Suprapubic skin (tissue), 4 donors: ENCODE measurements at places on chromosomes 1 and 21.

GRCh38 chr1:26158271-26158907 is 490 bp upstream of the FAM110D start:
- DNase-seq = no peak

DNA sequence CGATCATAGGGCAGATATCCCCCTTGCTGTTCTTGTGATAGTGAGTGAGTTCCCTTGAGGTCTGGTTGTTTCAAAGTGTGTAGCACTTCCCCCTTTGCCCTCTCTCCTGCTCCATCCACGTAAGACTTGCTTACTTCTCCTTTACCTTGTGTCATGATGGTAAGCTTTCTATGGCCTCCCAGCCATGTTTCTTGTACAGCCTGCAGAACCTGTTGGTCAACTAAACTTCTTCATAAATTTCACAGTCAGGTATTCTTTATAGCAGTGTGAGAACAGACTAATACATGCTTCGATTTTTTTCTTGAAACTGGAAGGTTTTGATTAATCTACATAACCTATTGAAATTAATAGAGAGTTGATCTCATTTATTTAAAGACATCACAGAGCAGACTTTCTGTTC is 302.5 kb upstream of the PBX1 start:
- no peak for DNase-seq

DNA sequence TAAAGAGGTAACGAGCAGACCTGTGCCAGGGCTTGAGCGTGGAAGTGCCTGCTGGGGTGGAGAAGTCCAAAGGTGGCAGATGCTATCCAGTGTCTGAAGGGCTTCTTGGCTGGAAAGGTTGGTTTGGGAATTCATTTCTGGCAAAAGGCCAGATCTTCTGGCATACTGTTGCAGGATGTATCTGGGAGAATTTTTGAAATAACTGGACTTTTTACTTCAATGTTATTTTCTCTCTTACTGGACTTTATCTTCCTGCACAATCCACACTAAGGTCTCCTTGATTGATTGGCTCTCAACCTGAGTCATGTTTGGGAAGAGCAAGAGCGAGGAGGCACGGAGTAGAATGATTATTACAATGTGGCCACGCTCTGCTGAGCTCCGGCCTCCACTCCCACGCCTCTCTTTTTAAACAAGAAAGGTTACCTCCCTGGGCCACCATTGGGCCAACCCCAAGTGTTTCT is 278.4 kb downstream of the TM2D1 start:
- no peak for DNase-seq

GRCh38 chr1:100382657-100383056 is 30.4 kb downstream of the CDC14A start:
- DNase-seq = no peak

DNA sequence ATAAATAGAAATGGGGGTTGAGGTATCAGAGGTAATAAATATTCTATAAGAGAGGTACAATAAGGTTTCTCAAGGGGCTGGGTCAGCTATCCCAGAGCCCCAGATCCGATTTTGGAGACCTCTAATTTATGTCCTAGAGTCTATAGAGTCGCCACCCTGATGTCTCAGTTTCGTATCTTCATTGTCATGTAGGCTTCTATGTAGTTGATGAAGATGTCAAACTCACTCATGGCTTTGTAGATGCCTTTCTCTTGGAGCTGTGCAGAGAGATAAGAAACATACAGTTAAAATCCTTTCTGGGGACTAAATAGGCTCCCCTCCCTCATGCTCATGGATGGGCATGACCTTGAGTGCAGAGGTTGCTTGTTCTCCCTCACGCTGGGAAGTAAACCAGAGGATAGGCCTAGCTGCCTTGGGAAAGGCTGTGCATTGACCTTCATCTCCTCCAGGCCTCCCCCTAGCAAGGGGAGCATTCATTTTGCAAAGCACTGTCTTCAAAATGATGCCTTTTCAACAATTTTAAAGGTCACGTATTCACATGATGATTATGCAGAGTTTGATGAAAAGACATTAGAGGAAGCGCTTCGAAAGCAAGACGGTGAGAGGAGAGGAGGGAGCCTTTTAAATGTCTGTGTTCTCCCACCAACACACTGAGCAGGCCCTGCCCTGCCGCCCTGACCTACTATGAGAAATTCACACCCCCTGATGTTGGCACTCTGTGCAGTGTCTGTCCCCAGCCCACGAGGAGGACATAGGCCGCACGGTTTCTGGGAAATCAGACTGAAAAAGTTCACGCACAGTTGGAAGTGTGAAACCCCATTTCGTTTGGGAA is 1.9 kb upstream of the IL19 start:
- DNase-seq = no peak

GRCh38 chr1:112699425-112700144 is 7.3 kb downstream of the RHOC start:
- no peak for DNase-seq

- no peak for DNase-seq
These were observed 35.6 kb upstream of the VASH2 start for GRCh38 chr1:212914789-212915188.

DNA sequence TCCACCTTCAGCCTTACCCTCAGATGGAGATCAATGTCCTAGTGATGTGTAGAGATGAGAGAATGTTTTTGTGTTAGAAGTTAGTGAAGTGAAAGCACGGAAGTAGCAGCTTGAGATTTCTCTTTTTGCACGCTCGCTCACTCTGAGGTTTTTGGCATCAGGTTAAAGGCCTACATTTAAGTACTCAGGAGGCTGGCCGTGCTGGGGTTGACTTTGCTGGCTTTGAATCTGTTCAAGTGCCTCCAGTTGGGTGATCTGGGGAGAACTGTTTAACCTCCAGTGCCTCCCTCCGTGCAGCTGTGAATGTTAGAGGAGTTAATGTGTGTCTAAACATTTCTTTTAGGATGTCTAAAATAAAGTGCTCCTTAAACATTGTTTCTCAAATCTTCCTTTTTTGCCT is 13.9 kb downstream of the PHGDH start:
- no peak for DNase-seq

- no peak for DNase-seq
These were observed 124.6 kb downstream of the BACH1 start for GRCh38 chr21:29423099-29423870.

- DNase-seq = no peak
These were observed 163.6 kb upstream of the C1orf21 start for GRCh38 chr1:184223216-184223615.

DNA sequence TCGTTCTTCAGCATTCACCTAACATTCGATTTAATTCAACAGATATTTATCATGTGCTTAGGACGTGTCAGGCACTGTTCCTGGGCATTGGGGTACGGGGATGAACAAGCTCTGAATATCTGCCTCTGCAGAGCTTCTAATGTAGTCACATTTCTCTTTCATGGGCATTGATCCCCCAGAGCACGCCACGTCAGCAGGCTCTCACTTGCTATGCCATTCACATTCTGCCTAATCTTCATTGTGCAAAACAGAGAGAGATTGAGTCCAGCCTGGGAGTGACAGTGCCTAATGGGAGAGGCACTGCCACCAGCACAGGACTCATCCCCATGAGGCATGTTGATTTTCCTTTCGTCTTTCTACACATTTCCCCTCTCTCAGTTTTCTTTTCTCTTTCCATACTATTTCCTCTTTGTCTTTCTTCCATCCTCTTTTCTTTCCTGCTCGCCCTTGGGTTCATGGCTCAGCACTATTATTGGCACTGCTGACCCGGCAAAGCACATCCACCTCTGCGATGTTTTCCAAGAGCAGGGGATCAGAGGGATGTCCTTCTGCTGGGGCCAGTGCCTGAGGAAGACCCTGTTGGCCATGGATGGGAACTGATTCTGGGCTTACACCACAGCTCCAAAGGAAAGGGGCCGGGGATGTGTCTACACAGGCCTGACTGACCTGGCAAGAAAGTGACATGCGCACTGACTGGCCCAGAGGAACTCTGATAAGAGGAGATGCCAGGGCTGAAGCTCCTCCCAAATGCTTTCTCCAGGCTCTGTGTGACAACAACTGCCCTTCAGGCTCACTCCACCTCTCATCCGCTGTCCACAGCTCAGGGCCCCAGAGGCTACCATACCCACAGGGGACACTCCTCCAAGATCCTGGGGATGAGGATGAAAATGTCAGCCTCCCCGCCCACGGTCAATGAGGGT is 195.9 kb downstream of the TOMM20 start:
- DNase-seq = peak; percentile 54

GRCh38 chr1:10179406-10180091 is 30.8 kb upstream of the KIF1B start:
- DNase-seq = no peak

DNA sequence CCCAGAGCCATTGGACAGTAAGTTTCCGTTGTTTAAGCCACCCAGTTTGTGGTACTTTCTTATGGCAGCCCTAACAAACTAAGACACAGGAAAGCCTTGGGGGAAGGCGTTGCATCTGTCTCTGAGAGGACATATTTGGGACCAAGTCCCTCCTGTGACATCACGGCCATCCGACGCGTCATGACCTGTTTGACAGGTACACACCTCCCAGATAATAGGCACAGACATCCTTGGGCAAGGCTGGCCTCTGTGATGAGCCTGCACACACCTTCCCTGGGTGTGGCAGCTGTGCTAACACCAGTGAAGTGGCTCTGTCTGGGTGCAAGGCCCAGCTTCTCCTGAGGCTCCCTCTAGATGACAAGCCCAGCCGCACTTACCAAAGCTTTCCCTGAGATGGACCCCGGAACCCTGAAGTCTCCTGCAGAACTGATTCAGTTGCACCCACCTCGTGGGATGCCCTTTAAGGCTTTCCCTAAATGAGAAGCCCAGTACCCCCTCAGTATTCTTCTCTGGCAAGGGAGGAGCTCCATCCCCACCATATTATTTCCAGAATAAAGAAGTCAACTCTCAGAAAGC is 136.5 kb downstream of the ZSCAN20 start:
- no peak for DNase-seq

DNA sequence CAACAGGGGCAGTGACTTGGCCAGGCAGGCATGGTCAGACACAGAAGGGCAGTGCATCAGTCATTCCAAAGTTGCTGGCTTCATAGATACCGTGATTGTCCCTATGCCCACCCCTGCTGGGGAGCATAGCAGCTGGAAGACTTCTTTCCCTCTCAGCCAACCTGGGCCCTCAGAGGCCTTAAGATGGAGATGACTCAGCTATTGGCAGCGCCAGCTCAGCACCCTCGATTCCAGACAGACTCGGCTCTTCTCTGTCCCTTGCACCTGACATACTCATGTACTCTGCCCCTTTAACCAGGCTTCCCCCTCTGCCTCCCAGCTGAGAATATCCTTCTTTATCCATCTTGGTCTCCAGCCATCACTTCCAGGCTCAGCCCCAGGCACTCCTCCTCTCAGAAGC is 16.8 kb downstream of the SLAMF8 start:
- DNase-seq = no peak

DNA sequence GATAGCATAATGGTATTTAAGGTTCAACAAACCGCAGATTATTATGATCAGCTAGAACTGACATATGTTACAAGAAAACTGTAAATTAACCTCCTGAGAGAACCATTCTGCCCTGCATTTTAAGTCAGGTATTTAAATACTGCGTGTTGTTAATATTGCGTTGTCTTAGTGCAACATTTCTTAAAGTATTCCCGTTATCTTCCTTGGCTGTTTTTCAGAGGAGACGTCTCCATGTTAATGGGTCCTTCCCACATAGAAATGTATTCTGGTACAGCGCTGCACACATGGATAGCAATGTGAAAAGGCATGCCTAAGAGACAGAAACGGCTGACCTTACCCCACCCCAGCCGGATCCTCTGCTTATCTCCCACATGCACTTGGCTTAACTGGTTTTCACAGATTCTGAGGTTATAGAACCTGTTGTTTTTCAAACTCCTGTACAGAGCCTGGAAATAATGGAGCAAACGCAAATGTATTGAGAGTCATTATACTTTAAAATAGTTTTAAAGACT is 22.8 kb upstream of the DEGS1 start:
- no peak for DNase-seq

GRCh38 chr1:145979746-145980456 is 15.4 kb downstream of the POLR3GL start:
- DNase-seq = peak; percentile 72

- no peak for DNase-seq
These were observed 136.6 kb downstream of the PROX1 start for GRCh38 chr1:214124281-214124805.

DNA sequence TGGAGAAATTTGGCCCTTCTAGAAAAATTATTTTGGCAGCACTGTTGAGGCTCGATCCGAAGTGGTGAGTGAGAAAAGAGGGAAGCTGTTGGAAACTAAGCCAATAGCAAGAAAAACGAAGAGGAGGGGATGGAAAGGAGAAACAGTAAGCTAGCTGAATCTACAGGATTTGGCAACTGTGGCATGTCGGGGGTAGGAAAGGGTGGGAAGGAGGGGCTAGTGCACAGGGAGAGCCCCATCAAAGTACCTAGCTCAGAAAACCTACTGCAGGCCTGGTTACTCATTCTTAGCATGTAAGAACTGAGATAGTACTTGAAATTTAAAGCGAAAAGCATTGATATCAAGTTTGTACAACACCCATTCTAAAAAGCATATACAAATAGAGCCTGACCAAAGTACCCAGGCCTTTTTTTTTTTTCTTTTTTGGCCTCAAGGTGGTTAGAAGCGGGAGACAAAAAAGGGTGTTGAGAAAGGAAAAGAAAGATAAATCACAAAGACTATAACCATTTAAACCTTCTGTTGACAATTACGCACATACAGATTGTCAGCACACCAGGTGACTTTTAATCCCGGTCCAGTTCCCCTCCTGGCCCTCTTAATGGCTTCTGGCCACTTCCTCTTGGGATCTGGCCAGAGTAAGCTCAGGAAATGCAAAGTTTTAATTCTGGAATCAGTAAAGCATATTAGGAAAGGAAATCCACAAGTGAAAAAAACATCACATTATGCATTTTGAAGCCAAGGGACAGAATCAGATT is 50.4 kb downstream of the SLC16A1 start:
- no peak for DNase-seq

- DNase-seq = no peak
These were observed 85.9 kb downstream of the PGM1 start for GRCh38 chr1:63679076-63679475.

DNA sequence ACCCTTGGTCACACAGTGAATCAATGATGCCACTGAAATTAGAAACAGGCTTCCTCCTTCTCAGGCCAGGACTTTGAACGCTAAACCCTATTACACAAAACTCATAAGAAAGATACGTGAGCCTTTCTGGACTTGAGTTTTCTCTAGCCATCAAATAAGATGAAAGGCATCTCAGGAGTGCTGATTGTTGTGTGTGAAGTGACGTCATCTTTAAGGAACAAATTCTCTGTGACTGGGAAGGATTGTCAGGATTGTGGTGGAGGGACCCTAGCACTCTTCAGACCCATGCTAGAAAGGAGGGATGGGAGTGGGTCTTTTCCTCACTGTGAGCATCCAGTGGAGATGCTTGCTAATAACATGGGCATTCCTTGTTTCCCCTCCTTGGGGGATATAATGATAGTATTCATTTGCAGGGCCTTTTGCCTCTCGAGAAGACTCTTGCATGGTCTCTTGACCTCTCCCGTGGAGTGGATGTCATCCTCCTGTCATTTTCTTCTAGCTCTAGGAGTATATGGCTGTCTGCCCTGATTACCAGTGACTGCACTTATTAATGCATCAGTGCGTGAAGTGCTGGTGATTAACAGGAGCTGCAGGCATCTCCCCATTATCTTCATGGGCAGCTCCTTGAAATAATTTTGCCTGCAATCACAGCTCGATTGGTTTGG is 39.9 kb downstream of the SPATA46 start:
- no peak for DNase-seq
